ENCODE measurements at places on chromosomes 16 and 17.

DNA sequence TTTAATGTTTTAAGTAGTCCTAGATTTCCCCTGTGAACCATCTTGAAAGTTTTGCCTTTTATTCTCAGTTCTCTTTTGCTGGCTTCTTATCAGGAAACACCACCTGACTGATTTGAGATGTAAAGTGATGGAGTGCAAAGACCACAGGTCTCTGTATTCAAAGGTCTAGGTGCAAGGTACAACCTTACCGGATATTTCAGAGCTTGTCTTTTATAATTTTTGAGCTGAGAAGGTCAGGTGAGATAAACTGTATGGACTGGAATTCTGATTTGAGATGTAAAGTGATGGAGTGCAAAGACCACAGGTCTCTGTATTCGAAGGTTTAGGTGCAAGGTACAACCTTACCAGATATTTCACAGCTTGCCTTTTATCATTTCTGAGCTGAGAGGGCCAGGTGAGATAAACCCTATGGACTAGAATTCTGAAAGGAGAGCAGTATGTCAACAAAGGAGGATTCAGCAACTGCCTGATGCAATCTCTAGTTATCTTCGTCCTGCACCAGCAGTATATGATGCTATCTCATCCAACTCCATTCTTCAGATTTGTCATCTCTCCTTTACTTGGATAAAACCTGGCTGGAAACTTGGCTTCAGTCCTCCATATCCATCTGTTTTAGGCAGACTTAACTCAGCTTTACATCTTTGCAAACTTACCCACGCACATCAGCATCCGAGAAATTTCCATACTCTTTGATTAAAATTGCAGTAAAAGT is 64.3 kb downstream of the CENPV start:
- DNase-seq, result no peak

GRCh38 chr17:47978324-47978723 is 7.4 kb downstream of the CDK5RAP3 start:
- peak; percentile 20 for DNase-seq

DNA sequence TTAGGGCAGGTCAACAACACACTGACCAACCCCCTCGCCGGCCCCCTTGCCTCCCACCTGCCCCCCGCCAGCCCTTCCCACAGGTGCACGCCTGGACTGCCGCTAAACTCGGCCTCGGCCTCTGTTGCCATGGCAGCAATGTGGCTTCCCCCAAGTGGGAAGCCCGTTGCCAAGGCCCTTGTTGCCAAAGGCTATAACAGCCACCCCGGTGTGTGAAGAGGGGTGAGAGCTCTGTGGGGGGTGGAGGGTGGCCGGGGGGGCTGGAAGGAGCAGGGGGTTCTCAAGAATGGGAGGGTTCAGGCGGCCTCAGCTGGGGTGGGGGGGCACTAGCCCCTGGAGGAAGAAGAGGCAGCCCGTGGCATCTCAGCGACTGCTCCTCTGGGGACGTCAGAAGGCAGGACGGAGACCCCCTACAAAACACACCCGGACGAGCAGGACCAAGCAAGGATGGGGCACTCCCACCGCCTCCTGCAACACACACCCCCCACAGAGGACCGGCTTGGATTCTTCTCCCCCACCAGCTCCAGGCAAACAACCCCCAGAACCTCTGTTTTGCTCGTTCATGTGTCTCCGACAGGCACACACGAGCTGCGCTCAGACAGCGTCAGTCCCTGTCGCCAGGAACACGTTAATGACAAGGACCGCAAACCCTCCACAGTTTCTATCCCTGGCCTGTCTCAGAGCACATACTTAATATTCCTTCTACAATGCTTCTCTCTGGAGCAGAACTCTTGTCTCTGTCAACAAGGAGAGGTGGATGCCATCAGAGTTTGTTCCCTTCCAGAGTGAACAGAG is 55.7 kb downstream of the ABR start:
- no peak for DNase-seq

DNA sequence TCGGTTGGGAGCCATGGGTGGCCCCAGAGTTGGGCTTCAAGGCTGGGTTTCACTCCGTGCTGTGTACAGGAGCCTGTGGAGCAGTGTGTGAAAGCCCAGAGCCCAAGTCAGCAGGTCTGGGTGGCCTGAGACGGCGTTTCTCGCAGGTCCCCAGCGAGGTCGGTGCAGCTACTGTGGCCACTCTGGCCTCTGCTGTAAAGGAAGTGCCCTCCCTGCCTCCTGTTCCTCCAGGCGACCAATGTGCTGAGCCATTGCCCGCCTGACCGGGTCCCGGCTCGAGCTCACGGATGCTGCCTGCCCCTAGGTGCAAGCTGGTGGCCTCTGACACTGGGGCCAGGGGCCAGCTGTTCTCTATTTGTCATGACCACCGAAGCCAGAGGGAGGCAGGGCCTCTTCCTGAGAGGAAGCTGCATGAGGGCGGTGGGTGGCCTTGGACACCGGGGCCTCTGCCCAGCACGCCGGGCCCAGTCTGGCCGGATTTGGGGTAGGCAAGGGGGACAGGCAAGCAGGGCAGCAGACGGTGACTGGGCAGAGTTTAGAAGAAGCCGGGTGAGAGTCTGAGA is 170.9 kb downstream of the IRF8 start:
- no peak for DNase-seq

- DNase-seq, result no peak
Observed at GRCh38 chr17:57486882-57487301, 230.6 kb downstream of the MSI2 start.

- no peak for DNase-seq
Observed at GRCh38 chr16:49608098-49608497, 234.5 kb downstream of the C16orf78 start.

DNA sequence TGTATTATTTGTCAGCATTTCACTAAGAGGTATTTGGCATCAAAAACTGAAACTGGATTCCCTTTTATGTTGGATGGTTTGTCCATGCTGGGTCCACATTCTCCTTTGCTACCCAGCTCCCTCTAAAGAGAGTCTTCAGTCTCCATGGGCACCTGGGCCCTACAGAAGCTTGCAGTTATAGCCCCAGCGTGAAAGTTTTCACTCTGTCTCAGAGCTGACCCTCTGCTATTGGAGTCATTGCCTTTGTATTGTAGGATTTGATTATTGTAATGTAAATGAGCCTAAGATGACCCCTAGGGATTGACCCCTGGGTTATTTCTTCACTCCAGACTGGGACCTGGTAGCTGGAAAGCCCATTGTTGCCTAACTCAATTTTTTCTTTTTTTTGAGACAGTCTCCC is 1026.5 kb upstream of the EEF2KMT start:
- DNase-seq, result no peak

DNA sequence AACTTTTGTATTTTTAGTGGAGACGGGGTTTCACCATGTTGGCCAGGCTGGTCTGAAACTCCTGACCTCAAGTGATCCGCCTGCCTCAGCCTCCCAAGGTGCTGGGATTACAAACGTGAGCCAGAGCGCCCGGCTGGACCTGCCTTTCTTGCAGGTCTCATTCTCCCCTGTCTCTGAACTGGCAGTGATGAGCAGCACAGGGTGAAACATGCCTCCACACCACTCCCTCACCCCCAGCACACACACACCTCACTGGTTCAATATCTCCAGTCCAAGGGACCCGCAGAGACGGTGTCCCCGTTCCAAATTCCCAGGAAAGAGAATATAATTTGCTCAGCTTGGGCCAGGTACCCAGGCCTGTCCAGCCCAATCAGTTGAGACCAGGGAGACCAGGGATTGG is 23.3 kb downstream of the SLC5A11 start:
- DNase-seq, result no peak

GRCh38 chr17:7120123-7120522 is 5.5 kb upstream of the ASGR2 start:
- no peak for DNase-seq

DNA sequence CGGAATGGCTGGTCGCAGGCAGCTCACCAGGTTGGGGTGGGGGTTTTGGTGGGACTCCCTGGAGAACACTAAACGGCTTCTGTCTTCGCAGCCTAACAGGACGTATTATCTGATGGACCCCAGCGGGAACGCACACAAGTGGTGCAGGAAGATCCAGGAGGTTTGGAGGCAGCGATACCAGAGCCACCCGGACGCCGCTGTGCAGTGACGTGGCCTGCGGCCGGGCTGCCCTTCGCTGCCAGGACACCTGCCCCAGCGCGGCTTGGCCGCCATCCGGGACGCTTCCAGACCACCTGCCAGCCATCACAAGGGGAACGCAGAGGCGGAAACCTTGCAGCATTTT is 59.7 kb downstream of the PDPK1 start:
- no peak for DNase-seq

- DNase-seq, result no peak
Observed at GRCh38 chr17:606508-607250, 108.0 kb downstream of the VPS53 start.

DNA sequence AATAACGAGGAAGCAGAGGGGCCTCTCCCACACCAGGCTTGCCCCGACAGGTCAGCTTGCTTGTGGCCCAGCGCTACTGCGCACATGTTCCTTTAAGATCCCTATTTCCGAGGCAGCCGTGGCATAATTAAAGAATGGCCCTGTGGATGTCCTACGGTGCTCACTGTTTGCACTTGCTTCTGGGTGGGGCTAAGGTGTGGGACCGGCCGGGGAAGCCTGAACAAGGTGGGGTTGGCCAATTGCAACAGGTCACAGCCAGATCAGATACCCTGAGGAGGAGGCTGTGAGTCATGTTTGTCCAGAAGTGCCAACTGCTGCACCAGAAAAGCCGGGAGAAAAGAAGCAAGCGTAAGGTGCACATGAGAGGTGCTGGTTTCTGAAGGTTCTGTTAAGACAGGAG is 158.5 kb upstream of the CACNG5 start:
- no peak for DNase-seq

DNA sequence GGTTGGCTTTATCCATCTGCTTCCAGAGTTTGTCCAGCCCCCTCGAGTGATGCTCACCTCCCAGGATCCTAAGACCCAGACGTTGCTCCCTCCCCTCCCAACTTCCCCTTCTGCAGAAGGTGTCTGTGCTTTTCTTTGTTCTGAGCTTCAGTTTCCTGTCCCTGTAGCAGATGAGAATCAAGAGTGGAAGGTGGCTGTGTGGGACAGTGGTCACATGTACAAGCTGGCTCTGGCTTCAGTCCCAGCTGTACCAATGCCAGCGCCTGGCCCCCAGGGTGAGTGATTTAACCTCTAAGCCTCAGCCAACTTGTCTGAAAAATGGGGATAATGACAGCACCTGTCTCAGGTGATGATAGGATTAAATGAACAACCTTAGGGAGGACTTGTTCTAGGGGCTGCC is 7.7 kb downstream of the PRR15L start:
- no peak for DNase-seq

DNA sequence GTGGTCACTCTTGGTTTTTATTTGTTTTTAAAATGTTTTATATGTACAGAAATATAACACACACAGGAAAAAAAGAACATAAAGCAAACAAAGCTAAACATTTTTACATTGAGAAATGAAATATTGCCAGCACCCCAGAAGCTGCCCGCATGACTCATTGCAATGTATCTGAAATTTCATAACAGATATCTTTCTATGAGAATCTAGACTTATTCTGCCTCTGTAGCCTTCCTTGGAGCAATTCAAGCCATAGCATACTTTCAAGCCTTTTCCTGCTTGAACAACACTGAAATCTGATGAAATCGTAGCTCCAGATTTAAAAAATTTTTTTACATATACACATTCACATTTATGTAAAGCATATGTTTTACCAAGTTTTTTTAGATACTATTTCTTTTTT is 86.9 kb downstream of the RBBP6 start:
- no peak for DNase-seq

DNA sequence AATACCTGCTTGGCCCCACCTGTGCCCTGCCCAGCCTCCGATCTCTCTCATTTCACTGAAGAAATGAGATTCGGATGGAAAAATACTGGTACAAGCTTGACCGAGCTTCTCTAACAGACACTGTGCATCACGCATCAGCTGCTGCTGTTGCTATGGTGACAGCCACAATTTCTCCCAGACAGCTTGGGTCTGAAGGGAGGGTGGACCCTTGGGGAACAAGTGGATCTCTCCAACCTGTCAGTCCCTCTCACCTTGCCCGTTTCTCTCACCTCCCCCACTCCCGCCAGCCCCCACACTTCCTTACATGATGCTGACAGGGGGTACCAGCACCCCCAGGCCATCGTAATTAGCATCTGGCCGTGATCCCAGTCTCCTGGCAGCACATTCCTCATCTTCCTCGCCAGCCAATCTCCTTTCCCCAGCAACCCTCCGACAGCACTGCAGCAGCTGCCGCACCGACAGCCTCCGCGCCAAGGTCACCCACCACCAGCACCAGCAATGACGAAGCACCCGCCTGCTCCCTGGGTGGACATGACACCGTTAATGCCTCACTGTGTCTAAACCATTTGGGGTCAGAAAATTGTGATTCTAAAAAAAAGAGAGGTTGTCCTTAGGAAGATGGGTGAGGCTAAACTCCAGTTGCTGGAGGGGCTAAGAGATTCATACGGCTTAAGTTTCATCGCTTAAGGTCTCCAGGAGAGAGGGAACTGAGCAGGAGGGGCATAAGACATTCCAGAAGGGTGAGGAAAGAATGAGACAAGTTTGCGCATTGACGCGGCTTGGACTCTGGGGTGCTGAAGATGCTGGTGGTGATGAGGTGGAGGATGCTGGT is 58.6 kb upstream of the TNRC6A start:
- DNase-seq, result peak; percentile 38

DNA sequence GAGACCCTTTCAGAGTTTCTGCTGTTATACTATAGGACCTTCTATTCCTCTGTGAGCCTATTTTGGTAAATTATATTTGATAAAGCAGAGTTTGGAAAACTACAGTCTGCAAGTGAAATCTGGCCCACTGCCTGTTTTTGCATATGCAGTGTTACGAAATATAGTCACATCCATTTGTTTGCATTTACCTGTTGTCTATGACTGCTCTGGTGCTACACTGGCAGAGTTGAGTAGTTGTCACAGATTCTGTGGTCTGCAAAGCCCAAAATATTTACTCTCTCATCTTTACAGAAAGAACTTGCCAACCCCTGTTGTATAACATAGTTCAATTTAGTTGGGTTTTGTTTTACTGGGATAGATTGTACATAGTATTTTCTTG is 42.3 kb downstream of the TNRC6A start:
- no peak for DNase-seq

DNA sequence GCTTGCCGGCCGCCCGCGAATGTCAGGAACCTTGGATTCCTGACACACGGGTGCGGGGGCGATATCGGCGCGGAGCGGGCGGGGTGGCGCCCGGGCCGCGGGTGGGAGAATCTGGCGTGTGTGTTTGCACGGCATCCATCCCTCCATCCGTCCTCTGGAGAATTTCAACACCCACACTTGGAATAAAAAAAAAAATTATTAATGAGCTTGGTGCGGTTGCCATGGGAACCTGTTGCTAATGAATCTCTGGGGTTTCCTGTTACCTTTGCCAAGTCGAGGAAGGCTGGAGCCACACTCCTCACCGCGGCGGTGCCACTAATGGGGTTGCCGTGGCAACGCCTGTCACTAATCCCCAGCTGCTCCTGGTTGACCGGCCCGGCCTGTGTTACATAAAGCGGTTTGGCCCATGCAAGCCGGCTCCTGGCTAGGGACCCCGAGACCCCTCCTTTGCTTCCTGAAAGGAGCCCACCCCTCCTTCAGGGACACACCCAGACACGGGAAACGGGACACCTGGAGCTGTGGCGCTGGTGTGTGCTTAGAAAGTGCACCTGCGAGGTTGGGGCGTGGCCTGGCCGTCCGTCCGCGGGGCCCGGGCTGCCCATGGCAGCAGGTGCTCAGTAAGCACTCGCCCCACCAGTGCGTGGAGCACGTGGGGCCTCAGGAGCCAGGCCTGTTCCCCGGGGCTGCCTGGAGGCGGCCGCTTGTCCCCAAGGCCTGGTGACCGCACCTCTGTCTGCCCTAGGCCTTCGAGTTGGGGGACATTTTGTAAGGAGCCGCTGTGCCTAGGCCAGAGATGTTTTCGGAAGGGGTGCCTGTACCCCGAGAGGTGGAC is 14.6 kb downstream of the CACNA1H start:
- no peak for DNase-seq

- DNase-seq, result no peak
Observed at GRCh38 chr16:27999687-28000086, 63.8 kb downstream of the GSG1L start.

GRCh38 chr17:47791025-47791424 is 30.6 kb downstream of the OSBPL7 start:
- no peak for DNase-seq

Data from stimulated activated naive B cell treated with anti-CD40 and anti-IgM and Interleukin-4, amounts not matched to agents 10 μg/mL and 1 μg/mL and 100 μg/mL, for 72 hours (primary cell).